ENCODE measurements at places on chromosomes 4 and X.

GRCh38 chr4:169070895-169071218 lies 60.8 kb upstream of the CBR4 start:
- DNase-seq = no peak

- DNase-seq = no peak
These were observed 7.0 kb downstream of the CXCL9 start for GRCh38 chr4:76000279-76000678.

DNA sequence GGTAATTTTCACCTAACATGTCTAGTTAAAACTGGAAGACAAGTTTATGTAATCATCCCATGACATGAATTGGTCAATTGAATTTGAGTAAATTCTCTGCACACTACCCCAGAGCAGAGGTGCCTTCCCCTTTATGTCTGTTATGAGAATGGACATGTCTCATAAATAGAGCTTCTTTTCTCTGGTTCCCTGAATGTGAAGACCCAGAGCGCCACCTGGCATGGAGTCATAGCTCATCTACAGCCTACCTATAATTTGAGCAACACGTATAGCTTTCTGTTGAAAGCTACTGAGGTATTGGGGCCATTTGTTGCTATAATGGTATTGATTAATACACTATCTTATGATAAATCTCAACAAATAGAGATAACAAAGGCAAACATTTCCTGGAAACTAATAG lies 626.5 kb upstream of the GALNTL6 start:
- DNase-seq = no peak

DNA sequence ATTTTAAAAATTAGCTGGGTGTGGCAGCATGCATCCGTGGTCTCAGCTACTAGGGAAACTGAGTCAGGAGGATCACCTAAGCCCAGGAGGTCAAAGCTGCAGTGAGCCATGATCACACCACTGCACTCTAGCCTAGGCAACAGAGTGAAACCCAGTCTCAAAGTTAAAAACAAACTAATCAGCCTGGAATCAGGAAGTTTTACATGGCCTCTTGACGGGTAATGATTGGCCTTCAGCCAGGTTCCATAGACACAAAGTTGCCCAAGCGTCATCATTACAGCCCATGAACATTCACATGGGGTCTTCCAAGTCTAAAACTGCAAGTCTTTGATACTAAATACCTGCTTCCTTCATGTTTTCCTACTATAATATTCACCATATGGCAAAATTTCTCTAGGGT lies 10.0 kb upstream of the RGN start:
- no peak for DNase-seq

DNA sequence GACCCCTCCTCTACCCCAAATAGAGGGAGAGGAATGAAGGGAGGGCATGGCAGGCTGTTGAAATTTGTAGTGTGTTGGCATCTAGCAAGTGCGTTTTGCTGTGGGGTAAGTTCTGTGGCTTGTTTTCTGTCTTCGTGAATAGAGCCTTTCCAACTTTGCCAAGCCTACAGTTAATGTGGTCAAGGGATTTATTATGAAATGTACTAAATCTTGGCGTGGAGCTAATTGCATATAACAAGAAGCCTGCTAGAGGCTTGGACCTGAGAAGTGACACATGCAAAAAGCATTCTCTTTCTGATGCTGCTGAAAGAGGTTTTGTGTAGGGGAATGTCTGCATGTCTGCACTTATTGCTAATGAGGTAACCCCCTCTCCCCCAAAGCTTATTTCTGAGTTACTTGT lies 132.2 kb downstream of the BMPR1B start:
- no peak for DNase-seq

DNA sequence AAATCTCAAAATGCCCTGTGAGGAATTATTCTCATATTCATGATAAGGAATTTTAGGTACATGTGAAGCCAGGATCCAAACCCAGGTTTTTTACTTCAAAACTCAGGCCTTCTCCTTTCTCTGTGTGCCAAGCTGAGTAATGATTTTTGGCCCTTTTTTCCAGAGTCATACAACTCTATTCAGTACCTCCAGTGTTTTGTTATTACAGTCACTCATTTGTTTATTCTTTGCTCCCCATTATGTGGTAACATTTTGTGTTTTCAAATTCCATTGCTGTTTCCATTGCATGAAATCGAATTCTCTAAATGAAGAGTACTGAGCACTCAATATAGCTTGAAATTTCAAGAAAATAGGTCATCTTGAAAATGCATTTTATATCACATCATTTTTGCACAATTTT lies 315.4 kb downstream of the NR3C2 start:
- DNase-seq = no peak

DNA sequence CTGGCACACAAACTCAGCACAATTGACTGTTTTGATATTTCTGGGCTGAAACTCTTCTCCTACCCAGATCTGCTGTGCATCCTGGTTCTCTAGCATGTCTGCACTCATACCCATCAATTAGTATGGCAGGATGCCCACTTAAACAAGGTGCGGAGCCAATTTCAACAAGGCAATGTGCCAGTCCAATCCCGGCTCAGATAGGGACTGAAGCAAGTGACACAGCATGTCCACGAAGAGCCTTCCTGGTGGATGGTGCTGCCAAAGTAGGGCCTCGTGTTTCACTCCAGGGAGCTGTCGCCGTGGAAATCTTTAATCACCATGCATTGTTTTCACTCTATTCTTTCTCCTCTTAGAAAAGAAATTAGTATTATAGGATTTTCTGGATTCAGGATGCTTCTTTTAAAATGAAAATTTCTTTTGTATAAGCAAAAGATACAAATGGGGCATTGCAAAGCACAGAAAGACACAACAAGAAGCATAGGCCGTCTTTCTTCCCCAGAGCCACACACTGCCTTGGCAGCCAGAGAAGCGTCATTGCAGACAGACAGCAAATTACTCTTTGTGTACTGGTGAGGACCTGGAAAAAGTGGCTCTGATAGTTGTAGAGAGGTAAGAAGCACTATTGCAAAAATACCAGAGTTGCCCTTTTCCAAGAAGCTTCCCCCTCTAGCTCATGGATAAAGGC lies 40.6 kb upstream of the LSM6 start:
- no peak for DNase-seq

- DNase-seq = no peak
These were observed 78.5 kb upstream of the SPANXC start for GRCh38 chrX:141320801-141321200.

GRCh38 chr4:77170926-77171325 lies 13.9 kb downstream of the CCNG2 start:
- DNase-seq = no peak

DNA sequence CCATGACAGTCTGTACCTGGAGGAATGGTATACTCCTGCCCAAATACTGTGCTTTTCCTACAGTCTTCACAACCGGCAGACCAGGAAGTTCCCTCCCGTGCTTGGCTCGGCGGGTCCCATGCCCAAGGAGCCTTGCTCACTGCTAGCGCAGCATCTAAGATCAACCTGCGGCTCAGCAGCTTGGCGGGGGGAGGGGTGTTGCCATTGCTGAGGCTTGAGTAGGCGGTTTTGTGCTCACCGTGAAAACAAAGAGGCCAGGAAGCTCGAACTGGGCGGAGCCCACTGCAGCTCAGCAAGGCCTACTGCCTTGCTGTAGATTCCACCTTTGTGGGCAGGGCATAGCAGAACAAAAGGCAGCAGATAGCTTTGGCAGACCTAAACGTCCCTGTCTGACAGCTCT lies 152.7 kb downstream of the TEX11 start:
- DNase-seq = no peak
